ENCODE measurements at places on chromosomes 4 and X. TPM values are rescaled to one million over a fixed set of nuclear protein-coding genes. Genes with fewer than 3 reads are reported as not detected.

DNA sequence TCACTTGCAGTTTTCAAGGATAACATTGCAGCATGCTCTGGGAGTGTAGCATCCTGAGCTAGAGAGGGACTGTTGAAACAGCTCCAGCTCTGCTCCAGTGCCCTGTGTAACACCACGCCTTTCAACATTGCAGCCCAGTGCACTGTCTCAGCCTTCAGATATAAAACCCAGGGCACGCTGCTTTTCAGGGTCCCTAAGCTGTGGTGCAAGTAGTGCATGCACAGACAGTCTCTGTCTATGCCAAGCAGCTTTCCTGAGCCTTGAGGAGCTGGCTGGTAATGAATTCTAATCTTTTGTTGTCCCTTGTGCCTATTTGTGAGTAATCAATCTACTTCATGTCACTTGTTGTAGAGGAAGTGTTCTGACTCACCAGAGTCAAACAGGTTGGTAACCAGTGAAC, 897.0 kb downstream of the ARAP2 start:
- no peak for DNase-seq

DNA sequence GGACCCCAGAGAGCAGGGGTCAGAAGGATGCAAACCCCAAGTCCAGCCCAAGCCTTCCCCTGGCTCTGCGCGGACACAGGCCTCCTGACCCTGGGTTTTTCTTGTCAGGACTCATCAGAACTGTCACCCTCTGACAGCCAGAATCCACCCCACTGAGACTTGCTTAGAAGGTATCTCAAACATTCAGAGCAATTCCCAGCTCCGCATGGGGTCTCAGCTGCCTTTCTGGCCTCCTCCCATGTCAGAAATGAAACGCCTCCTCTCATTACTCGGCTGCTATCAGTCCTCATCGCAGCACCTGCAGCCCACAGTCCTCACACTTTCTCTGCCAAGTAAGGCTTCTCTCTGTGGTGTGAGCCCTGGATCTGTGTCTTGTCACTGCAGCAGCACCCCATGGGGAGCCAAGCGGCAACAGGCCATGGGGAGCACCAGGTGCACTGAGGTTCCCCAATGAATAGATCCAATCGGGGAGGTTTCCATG, 97.8 kb downstream of the WFS1 start:
- DNase-seq, result no peak

DNA sequence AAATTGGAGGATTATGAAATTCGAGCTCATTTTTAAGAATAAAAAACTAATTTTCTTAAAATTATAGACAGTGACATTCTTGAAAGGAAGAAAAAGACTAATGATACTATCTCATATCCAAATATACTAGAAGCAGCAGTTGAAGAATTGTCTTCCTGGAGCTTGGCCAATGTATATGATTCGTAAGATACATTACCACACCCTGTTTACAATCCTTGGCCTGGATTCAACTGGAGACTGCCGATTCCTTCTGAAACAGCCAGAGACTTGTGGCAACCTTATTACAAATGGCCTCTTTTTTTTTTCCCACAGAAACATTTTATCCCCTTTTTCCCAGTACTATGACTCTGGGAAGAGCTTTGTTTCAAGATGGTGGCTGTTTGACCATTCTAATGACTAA, 571.2 kb upstream of the FAT1 start:
- no peak for DNase-seq

- DNase-seq, result no peak
These were observed 111.3 kb downstream of the GATB start for GRCh38 chr4:151649479-151649878.

DNA sequence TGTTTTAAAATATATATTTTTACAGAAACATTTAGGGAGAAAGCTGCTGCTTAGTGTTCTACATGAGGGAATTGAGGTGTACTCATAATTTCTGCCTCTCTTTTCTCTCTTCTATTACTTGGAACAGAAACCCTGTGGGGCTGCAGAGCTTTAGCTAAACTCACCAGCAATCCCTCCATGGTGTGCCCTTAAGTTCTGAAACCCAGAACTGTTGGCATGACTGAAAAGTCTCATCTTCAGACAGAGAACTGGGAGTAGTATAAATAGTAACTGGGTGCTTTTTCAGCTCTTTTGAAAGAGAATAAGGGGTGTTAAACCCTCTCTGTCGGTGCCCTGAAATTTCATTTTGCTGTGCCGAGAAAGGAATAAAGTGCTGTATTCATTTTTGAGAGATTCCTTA, 294.9 kb upstream of the BOD1L1 start:
- no peak for DNase-seq

GRCh38 chrX:10602646-10603045, 17.7 kb downstream of the MID1 start:
- DNase-seq, result no peak

DNA sequence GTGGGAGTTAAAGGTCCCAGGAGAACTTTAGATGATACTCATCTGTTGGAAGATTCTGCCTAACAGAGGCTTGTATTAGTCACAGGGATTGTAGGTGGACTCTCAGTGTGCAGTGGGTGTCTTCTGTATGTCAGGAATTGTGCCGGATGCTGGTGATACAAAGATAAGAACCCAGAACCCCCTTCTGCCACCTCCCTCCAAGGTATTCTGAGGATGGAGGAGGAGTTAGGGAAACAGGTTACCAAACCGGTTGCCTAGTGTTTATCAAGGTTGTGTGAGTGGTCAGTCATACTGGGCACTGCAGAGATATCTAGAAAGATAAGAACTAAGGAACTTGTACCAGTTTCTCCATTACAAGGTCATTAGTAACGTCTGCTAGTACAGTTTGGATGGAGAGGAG, 61.6 kb downstream of the PTTG2 start:
- no peak for DNase-seq

GRCh38 chrX:44265559-44265958, 77.9 kb downstream of the EFHC2 start:
- no peak for DNase-seq

- DNase-seq, result peak; percentile 5
These were observed 60.2 kb upstream of the PGAM4 start for GRCh38 chrX:78029663-78030062.

DNA sequence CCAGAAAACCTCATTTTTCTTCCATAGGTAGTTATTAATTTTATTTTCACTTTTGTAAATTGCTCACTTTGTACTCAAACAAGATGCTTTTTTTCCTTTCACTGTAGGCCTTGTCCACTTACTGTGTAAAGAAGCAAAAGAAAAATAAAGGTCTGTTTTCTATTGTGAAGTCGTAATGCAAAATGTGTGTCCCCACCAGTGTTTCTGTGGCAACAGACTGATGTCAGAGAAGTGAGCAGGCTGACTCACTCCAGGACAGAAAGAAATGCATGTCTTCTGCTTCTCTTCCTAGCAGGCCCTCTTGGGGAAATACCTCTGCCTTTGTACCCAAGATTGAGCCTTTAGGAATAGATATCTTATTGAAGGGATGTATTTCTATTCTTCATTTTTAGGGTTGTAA, 30.3 kb downstream of the INPP4B start:
- no peak for DNase-seq

DNA sequence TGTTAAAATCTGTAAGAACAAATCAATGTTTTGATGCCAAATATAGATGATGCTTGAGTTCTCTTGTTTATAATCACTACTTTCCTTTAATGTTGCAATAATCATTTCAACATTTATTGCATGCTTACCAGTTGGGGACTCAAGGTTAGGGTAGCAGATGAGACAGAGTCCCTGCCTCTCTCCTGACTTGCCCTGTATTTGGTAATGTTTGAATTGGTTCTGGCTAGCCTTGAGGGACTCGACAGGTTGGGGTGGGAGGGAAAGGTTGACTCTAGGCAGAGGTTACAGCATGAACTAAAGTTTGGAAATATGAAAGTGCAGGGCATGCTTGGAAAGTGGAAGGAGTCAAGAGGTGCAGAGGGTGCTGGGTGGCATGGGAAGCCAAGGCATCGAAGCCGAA, 2.0 kb downstream of the SEC24B start:
- DNase-seq, result no peak

GRCh38 chr4:18508786-18509185, 487.2 kb upstream of the LCORL start:
- no peak for DNase-seq

- no peak for DNase-seq
These were observed 1827.2 kb downstream of the ARAP2 start for GRCh38 chr4:34417160-34417559.

- no peak for DNase-seq
These were observed 1160.3 kb downstream of the FSTL5 start for GRCh38 chr4:161003418-161004057.

MUC7 gene
- not detected for total RNA-seq

RCHY1 gene
- 18.8 TPM for total RNA-seq

PNMA5 gene
- total RNA-seq, result not detected

CT47B1 gene
- not detected for total RNA-seq

AR gene
- total RNA-seq, result 23.5 TPM

FANCB gene
- total RNA-seq, result 4.8 TPM
